ENCODE measurements at places on chromosomes 4 and X.

- no peak for DNase-seq
Observed at GRCh38 chrX:71543316-71543715, 10.4 kb downstream of the OGT start.

GRCh38 chr4:64306255-64306565 is 103.0 kb downstream of the TECRL start:
- DNase-seq, result no peak

DNA sequence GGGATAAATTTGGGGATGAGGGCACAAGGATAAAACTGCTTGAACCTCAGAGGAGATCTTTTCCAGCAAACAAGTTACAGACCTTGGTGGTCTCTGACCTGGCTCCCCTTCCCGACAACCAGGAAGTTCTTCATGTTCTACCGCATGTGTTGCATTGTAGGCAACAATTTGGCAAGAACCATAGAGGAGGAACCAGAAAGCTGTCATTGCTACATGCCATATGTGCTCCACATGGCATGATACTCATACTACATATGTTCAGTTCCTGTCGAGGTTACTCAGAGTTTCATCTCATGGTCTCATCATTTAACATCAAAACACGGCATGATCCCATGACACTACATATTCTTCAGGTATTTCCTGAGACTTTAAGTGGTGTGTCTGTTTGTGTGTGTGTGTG is 235.9 kb downstream of the OR13H1 start:
- no peak for DNase-seq

GRCh38 chr4:6137027-6137746 is 63.2 kb downstream of the JAKMIP1 start:
- DNase-seq, result no peak

DNA sequence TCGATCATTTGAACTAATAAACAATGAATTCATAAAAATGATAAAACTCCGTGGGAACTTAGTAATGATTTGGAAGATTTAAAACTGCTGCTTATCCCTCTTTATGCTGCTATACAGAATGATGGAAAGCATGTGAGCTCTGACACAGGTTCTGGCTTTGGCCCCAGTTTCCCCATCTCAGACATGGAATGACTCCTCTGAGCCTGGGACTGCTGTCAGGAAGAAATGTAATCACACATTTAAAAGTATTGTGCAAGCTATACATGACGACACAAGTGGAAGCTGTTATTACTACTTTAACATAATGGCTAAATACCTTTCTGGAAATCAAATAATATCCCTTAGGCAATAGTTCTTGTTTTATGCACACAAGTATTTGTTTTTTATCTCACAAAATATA is 161.7 kb downstream of the DCHS2 start:
- DNase-seq, result no peak

GRCh38 chrX:78548012-78548411 is 111.1 kb downstream of the RTL3 start:
- DNase-seq, result no peak

- DNase-seq, result no peak
Observed at GRCh38 chrX:2924151-2924550, 5.0 kb downstream of the ARSD start.

GRCh38 chr4:108850219-108850649 is 87.4 kb upstream of the ETNPPL start:
- no peak for DNase-seq

- DNase-seq, result no peak
Observed at GRCh38 chrX:57951666-57952319, 41.5 kb upstream of the ZXDA start.

GRCh38 chr4:177740563-177740962 is 298.3 kb upstream of the AGA start:
- no peak for DNase-seq

DNA sequence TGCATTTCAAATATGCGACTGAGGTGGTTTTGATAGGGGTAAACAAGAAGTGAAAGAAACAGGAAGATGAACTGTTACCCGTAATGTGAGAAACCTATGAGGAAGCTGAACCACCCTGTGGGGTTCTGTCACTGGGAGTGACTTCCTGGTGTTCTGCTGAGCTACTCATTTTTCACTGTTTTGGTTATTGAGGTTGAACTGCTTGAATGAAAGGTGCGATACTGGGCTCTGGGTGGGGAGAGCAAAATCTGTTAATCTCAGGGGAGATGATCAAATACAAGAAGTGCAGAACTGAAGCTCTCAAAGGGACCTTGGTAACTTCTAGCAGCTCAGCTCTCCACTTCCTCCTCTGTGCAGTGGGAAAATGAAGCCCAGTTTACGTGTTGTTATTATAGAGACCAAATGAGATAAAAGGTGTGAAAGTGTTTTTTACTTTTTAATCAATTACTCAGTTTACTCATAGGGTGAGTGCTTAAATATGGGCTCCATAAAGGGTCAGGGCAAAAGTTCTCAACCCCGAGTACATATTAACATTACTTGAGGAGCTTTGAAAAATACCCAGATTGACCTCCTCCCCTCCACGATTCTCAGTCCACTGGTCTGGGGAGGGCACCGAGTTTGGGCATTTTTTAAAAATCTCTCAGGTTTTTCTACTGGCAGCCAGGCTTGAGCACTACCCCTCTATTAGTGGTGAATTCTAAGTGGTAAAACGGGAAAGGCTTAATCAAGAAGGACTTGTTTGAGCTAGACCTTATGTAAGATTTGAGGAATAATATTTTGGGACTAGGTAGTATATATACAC is 66.7 kb downstream of the COQ2 start:
- no peak for DNase-seq

GRCh38 chr4:69830560-69831269 is 29.2 kb downstream of the SULT1E1 start:
- DNase-seq, result no peak

All from esophagus squamous epithelium (tissue), 5 donors.